ENCODE measurements at places on chromosomes 2 and 18.

DNA sequence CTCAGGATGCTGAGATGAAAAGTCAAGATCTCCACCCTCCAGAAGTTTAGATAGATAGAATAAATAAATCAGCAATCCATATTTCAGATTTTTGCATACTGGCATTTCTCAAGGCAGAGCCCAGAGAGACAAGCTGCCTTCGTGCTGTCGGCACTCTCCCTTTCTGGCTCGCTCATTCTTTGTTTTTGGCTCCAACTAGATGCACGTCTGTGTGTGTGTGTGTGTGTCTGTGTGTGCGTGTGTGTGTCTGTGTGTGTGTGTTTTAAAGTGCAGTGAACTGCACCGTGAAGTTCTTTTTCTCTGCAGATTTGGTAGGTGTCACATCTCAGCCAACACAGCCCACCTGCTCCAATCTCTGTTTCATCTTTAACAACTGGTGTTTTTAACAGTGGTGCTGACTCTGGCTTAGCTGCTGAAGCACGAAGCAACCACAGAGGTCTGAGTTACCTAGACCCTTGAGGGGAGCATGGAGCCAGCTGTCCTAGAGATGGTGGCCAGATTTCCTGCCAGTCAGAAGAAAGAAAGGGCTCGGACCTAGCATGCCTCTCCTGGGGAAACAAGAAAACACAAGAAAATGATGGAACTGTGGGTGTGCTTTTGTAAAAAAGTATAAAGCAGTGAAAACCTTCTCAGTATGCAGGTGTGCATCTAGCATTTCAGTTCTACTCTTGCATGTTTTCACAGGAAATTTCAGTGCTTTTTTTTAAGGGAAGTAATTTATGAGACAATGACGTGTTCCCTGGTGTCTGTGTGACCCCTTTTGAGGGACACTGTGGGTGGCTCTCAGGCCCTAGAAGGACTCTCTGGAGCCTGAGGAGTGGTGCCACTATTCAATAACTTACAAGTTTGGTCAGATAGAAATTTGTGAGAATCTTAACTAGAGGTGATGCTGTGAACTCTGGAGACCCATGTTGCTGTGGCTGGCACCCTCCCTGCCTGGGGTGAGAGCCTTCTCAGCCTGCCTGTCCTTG is 364.3 kb downstream of the RNF144A start:
- DNase-seq, result no peak

GRCh38 chr18:5317186-5317585 is 21.7 kb upstream of the ZBTB14 start:
- DNase-seq, result no peak

GRCh38 chr2:69196327-69197117 is 183.5 kb downstream of the ANTXR1 start:
- no peak for DNase-seq

- DNase-seq, result no peak
Observed at GRCh38 chr2:110900191-110900590, 167.8 kb downstream of the ACOXL start.

DNA sequence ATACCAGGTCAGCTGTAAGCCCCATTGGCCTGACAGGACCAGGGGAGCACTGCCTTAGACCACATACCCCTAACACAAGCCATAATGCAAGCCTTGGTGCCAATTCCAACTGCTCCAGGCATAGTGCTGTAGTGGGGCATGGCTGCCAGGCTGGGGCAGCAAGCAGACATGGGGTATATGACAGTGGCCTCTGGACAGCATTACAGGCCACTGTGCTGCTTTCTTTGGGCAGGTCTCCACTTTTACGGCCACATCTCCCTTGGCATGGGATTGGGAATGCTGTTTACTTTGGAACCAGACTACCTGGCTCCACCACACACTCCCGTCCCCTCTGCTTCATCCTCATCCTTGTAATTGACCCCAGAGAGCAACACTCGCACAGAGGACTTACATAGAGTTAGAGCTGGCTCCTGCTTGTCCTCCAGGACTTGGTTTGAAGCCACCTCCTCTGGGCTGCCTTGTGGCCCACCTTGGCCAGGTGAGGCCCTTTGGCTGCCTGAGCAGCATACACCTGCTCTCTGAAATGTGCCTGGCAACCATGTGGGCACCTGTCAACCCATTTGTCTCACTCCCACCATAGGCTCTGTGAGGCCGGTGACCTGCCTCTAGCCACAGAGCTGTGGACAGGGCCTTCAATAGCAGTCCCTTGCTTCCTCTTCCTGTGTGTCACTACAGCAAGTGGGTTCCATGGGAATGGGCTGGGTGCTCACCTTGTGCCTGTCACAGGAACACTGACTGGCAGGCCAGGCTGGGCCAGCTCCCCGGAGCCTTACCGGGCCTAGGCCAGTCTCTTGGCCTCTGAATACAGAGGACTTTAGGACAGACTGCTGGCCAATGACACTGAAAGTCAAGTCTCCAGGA is 262.6 kb upstream of the HS6ST1 start:
- no peak for DNase-seq

DNA sequence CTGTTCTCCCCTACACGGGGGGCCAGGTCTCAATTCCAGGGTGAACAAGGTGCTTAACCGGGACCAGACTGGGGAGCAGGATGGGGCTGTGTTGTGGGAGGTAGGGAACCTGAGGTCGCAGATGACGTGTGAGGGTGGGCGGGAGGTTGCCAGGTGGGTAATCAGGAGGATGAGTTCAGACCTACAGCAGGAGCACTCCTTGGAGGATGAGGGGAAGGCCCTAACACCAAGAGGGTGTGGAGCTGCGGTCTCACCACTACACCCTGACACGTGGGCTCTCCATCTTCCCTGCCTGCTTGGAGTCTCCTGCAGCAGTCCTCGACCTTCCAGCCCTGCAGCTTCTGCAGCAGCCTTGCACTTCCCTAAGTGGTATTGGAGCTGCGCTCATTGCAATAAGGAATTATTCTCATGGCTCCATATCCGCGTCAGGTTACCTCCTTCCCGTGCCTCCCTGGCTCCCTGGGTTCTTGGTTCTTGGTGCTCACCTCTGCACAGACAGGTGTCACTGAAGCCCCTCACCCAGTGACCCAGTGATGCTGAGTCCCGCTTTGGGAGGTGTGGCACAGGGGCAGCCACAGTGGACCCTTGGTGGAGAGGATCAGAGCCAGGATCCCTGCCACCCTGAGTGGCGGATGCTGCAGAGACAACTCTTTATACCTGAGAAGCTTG is 15.5 kb downstream of the SH3BP4 start:
- no peak for DNase-seq

- DNase-seq, result peak; percentile 64
Observed at GRCh38 chr2:45935791-45936622, 284.5 kb downstream of the PRKCE start.

DNA sequence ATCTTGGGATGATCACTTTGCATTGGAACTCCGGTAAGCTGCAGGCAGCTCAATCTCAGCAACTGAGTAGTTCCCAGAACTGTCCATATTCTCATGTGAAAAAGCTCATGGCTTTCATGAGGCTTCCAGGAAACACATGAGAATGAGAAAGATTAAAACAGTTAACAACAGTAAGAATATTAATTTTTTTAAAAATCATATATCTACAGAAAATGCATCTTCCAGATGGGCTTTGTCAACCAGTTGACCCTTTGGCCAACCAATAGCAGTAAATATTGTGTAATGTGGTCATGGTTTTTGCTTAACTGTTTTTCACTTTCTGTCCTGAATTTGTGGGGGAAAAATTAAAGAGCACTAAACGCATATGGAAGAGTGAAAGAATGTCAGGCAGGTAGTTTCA is 131.2 kb upstream of the CCDC195 start:
- DNase-seq, result no peak

- no peak for DNase-seq
Observed at GRCh38 chr2:226327830-226328229, 471.8 kb downstream of the IRS1 start.

GRCh38 chr18:36757991-36758390 is 70.8 kb downstream of the TPGS2 start:
- no peak for DNase-seq

DNA sequence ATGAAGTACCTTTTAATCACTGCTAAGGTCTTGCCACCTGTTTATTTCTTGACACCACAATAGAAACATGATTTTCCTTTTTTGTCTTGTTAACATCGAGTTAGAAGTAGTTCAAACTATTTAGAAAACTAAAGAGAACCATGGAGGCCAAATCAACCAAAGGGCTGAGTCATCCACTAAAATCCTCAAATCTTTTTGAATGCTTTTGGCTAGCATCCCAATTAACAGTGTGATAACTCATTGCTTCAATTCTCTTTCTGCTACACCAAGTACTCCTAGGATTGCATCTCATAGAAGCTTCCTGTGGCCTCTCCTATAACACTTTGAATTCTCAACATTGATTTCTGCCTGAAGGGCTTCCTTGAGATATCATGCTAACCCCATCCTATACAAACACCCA is 159.9 kb upstream of the MMADHC start:
- DNase-seq, result no peak
